ENCODE measurements at places on chromosomes 3 and 15. TPM values are rescaled to one million over a fixed set of nuclear protein-coding genes. Genes with fewer than 3 reads are reported as not detected.

The CLRN1 gene
- total RNA-seq, result not detected

The WDR49 gene
- total RNA-seq, result 1.0 TPM

The CCK gene
- total RNA-seq, result not detected

The SLC24A1 gene
- 18.9 TPM for total RNA-seq

The FETUB gene
- not detected for total RNA-seq

The ZNF860 gene
- 5.9 TPM for total RNA-seq

The RARRES1 gene
- total RNA-seq, result 94.0 TPM

The GPR15 gene
- total RNA-seq, result not detected

DNA sequence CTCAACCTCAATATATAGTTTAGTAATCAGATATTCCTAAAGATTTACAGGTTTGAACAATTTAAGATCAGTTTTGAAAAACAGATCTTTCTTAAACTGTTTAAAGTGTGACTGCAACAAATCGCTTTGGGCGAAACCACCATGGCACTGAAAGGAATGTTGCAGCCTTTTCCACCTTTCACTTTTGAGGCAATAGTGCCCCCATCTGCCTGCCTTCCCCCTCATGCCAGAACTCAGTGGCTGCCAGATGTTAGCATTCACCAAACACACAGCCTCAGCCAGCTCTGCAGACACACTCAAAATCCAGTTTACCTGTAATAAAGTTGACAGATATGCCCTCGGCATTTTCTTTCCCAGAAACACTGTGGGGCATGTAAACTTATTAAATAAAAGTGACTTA lies 3.3 kb downstream of the LYSMD4 start:
- H3K4me1 ChIP-seq, result no peaks in the 10 kb centered on the region
- no peaks in the 10 kb centered on the region for H3K27me3 ChIP-seq
- no peaks in the 10 kb centered on the region for H3K36me3 ChIP-seq
- peak; percentile 79 for DNase-seq
- H3K27ac ChIP-seq, result no peak overlapping the region
- H3K4me3 ChIP-seq, result no peak overlapping the region

GRCh38 chr15:69194025-69194827 lies 33.8 kb downstream of the GLCE start:
- H3K4me1 ChIP-seq, result no peaks in the 10 kb centered on the region
- no peak for DNase-seq
- no peak overlapping the region for H3K4me3 ChIP-seq
- no peaks in the 10 kb centered on the region for H3K36me3 ChIP-seq

DNA sequence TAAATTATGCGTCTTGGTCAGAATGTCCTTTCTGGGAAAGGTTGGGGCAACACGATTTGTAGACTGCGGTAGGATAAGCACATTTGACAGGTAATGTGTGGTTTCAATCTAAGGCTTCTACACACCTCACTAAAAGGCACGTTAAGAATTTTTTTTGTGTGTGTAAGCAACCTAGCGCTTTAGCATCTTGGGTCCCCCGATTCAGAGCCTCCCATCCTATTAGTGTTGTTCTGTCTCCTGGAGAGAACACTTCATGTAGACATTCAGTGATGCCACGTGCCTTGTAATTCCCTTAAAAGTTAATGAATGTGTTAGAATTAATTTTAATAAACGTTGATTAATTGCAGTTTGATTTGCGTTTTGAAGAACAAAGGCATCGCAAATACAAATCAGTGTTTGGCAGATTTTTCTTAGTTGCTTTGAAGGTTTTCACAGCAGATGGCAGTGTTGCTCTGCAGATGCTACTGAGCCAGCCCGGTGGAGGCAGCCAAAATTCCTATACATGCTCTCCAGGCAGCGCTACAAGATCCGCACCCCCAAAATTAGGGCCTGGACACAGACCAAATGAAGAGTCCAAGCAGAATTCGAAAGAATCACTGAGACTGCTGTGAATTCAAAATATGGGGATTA lies 63.5 kb downstream of the OTOL1 start:
- DNase-seq, result peak; percentile 63
- no peaks in the 10 kb centered on the region for H3K27me3 ChIP-seq
- H3K36me3 ChIP-seq, result no peaks in the 10 kb centered on the region
- no peak overlapping the region for H3K27ac ChIP-seq

DNA sequence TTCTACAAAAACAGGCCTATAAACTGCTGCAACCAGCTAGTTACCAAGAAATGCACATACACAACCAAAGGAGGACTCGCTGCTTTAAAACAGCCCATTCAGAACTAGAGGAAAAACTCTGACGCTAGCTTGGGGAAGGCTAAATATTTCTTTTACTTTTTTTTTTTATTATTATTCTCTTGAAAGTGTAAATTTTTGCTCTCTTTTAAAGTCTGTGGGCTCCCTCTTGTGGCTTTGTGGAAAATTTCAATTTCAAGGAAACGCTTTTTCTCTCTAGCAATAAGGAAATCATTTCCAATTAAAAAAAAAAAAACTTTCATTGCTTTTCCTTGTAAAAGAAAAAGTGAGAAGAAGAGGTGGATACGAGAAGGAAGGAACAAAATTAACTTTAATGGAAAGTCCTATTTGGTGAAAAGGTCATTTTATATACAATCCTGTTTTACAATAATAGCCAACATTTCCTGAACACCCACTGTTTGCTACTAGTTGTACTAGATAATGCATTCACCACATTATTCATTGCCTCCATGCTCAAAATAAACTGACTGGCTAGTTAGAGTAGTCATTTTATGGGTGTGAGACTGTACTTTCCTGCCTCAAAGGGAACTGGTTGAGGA lies 51.2 kb upstream of the SAMMSON start:
- H3K27me3 ChIP-seq, result no peaks in the 10 kb centered on the region
- H3K27ac ChIP-seq, result no peak overlapping the region
- H3K36me3 ChIP-seq, result peaks cover 9% of the 10 kb centered on the region
- no peaks in the 10 kb centered on the region for H3K4me1 ChIP-seq
- no peak overlapping the region for H3K4me3 ChIP-seq
- no peak for DNase-seq

- peaks cover 15% of the 10 kb centered on the region for H3K4me1 ChIP-seq
- no peak overlapping the region for H3K27ac ChIP-seq
- no peak overlapping the region for H3K4me3 ChIP-seq
- DNase-seq, result peak; percentile 62
- peaks cover 8% of the 10 kb centered on the region for H3K27me3 ChIP-seq
These were observed 4.7 kb upstream of the OCA2 start for GRCh38 chr15:28103831-28104230.

DNA sequence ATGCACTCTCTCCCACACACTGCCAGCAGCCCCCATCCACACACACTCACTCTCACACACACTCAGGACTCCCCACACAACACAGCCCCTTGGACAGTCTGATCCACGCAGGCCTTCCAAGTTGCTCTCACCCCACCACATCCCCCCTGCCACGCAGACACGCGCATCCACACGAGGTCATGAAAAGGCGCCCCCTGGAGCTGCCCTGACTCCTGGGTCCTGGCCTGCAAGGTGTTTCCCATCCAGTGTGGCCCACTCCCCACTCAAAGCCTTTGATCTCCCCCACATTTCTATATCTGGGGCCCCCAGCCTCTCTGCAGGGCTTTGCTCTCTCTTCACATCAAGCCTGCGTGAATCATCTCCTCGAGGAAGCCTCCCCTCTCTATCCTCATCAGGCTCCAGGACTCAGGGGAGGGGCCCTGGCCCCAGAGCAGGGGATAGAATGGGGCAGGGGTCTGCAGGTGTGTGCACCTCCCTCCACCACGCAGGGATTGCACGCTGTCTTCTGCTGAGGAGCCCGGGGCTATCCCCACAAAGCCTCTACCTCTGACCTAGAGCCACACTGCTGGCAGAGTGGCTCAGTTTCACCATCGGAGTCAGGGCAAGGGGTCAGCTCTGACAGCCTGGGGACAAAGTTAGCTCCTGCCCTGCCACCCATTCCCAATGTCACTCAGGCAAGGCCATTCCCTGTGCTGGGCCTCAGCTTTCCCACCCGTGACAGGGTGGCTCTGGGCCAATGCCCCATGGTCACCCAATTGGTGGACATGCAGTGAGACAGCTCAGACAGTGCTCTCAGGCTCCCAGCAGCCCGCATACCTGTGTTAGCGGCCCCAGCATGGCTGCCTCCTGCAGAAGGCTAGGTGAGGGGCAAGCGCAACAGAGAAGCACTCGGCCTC lies 6.4 kb downstream of the MYL3 start:
- peak; percentile 40 for DNase-seq
- no peak overlapping the region for H3K4me3 ChIP-seq
- no peaks in the 10 kb centered on the region for H3K4me1 ChIP-seq
- no peak overlapping the region for H3K27ac ChIP-seq
- H3K27me3 ChIP-seq, result no peaks in the 10 kb centered on the region

- no peak for DNase-seq
- H3K27me3 ChIP-seq, result no peaks in the 10 kb centered on the region
- no peaks in the 10 kb centered on the region for H3K36me3 ChIP-seq
- H3K27ac ChIP-seq, result peak overlapping the region; percentile 86
These were observed 1.2 kb downstream of the TWF2 start for GRCh38 chr3:52237657-52238172.

DNA sequence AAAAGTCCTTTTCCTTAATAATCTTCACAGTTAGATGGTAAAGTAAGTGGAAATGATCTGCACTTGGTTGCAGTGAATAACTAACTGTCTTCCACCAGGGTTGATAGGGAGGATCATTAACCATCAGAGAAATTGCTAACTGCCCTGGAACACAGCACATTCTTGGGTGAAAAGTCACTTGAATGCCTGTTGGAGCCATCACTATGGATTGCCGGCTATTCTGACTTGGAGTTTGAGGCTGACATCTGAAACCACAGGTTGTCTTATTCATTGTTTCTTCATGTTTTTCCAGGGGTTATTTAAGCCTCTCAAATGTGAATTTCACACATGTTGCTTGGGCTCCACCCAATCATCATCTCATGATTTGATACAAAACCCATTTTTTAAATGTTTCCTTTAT lies 901.4 kb downstream of the MCTP2 start:
- no peak overlapping the region for H3K27ac ChIP-seq
- no peak for DNase-seq
- H3K4me1 ChIP-seq, result peaks cover 5% of the 10 kb centered on the region
- no peaks in the 10 kb centered on the region for H3K27me3 ChIP-seq

GRCh38 chr3:25465266-25465860 lies 37.3 kb downstream of the RARB start:
- H3K4me3 ChIP-seq, result no peak overlapping the region
- H3K27me3 ChIP-seq, result no peaks in the 10 kb centered on the region
- peaks cover 5% of the 10 kb centered on the region for H3K4me1 ChIP-seq
- no peak for DNase-seq
- H3K27ac ChIP-seq, result no peak overlapping the region
- H3K36me3 ChIP-seq, result no peaks in the 10 kb centered on the region
